ENCODE measurements at places on chromosomes 2 and 18.

DNA sequence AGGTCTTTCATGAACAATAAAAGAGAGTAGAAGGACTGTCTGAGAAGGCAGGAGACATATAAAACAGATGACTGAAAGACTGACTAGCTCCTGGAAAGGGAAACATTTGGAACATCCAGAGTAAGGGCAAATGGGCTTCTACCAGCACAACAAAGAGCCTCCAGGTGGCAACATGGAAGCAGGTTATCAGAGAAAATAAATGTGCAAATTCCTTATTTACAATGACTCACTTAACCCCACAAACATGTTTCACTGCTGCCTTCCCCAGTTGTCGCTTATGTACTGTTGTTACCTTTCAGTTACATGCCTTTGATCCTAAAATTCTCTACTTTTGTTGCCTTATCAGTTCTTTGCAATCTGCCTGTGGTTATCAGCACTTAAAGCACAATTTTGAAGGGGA is 117.0 kb downstream of the HIBCH start:
- no peak for DNase-seq

- no peak for DNase-seq
Observed at GRCh38 chr2:101371636-101372035, 15.7 kb downstream of the CREG2 start.

GRCh38 chr2:220215785-220216184 is 588.4 kb downstream of the SLC4A3 start:
- peak; percentile 38 for DNase-seq

GRCh38 chr2:227534714-227535113 is 62.8 kb downstream of the AGFG1 start:
- no peak for DNase-seq
